ENCODE measurements at places on chromosomes 5 and 9. TPM values are rescaled to one million over a fixed set of nuclear protein-coding genes. Genes with fewer than 3 reads are reported as not detected.
A peak's percentile ranks its signal among the peaks of the same experiment; 100 is the strongest.

ADAMTSL1 gene
- 17.2 TPM for polyA plus RNA-seq

GRCh38 chr9:20340511-20340861, 281.8 kb downstream of the MLLT3 start:
- no peak for DNase-seq

- DNase-seq = peak; percentile 58
Observed at GRCh38 chr5:38468202-38468673, 88.2 kb downstream of the LIFR start.

DNA sequence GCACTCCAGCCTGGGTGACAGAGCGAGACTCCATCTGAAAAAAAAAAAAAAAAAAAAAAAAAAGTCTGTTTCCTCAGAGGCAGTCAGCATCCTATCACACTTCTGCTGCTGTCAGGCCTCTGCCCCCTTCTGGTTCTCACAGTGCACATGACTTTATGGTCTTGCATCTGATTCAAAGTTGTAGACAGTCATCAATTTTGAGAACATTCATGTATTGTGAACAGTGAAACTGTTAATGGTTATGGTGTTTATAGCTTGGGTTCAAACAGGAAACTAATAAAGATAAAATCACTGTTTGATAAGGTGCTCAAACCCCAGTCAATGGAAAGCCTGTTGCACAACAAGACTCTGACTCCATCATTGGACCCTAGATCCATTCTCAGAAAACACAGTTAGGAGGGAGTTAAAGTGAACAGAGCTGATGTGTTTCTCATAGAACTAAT, 61.4 kb downstream of the FOXD1 start:
- DNase-seq = no peak

C9orf40 gene
- polyA plus RNA-seq = 2.2 TPM

GRCh38 chr9:6907772-6908381, 150.1 kb downstream of the KDM4C start:
- no peak for DNase-seq

DNA sequence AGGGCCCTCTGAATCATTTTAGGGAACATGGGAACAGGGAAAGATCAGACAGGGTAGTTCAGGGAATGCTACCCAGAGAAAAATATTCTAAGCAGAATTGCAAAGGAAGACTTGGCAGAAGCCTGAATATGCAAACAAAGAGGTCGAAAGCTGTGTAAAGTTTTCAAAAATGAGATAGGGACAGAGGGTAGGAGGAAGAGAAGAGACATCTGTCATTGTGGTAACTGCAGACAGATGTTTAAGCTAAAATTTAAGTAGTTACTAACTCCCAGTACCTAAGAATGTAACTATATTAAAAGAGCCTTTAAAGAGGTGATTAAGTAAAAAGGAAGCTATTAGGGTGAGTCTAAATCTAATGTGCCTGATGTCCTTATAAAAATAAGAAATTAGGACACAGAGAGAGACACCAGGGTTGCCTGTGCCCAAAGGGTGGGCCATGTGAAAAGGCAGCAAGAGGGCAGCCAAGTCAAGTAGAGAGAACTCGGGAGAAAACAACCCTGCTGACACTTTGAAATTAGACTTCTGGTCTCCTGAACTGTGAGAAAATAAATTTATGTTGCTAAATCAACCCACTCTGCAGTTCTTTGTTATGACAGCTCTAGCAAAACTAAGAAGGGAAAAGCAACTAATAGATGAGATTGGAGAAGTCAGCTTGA, 1647.4 kb upstream of the C9orf72 start:
- DNase-seq = no peak

- no peak for DNase-seq
Observed at GRCh38 chr9:11915699-11916098, 777.5 kb upstream of the TYRP1 start.

Measured in BJ (cell line).